ENCODE measurements at places on chromosomes 11 and 22.
A peak's percentile ranks its signal among the peaks of the same experiment; 100 is the strongest.

DNA sequence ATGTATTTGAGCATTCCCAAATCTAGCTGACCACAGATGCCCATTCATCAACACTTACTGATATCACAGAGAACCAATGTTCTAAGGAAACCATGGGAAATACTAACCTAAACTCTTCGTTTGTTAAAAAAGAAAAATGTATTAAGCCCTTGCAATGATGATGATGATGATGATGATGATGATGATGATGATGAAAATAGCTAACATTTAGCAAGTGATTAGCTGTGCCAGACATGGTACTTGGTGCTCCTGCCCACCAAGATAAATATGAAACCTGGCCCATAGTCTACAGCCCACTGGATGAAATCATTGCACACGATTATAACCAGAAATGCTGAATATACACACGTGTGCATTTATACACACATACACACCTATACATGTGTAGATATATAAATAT lies 37.5 kb downstream of the SMCO4 start:
- DNase-seq, result no peak

DNA sequence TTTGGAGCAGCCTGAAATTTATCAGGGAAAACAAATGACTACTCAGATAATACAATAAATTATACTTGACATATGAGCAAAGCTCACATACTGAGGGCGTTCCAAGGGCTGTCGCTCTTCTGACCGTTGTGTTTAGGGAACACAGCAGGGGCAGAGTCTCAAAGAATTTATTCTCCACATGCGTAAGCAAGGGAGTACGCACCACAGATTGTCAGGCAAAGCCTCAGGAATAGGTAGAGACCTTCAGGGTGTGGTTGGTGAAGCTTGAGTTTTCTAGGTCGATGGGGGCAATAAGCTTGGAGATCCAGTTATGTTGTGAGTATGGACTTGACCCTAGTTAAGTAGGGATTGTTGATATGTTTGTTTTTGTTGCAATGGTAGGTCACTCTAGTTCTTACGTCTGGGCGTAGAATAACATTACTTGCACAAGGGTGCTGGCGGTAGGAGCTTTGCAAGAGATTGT lies 830 bp downstream of the ACAT1 start:
- no peak for DNase-seq

DNA sequence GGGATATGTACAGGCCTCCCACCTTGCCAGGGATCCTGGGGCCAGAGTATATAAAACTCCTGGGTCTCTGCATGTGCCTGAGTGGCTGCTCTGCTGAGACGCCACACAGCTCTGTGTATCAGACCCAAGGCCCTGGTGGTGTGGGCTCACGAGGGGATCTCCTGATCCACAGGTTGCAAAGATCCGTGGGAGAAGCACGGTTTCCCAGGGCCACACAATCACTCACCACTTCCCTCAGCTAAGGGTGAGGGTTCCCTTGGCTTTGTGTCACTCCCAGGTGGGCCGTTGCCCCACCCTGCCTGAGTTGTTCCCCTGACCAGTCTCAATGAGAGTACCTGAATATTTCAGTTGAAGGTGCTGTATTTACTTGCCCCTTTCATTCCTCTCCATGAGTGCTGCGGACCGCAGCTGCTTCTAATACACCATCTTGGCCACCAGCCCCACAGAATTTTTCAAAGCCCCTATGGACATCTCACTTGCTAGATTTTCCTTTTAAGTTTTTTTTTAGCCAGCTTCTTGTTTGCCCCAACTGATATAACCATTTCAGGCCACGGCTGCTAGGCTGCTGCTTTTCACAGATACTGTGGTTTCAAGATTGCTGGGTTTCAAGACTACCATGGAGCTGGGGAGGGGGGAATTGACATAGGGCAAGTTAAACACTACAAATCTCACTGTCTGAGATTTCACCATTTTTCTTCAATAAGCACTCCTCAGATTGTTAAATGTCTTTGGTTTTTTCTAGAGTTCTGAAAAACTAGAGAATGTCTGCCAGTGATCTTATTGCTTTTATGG lies 13.7 kb upstream of the DEPDC7 start:
- no peak for DNase-seq

DNA sequence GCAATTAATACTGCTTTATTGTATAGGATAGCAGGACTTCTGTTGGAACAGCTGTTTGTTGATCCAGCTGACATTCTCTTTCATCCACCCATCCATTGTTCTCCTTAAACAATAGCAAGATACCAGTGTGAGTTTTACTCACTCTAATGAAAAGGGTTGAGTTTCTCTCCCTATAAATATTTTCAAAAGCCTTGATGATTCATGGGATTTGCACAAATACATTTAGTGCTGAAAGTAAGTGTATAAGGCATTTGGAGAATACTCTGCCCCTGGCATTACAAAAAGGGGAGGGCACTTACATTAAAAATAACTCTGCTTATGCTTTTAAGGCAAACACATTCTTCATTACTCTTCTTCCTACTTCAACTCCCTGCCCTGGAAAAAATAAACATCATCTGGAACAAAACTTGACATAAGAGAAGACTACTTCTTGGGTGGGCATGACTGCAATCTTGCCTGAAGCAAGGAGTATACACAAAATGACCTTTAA lies 634.9 kb downstream of the METTL15 start:
- no peak for DNase-seq

GRCh38 chr22:48629631-48630432 lies 1197.8 kb downstream of the BRD1 start:
- peak; percentile 45 for DNase-seq

GRCh38 chr22:50626850-50627641 lies 906 bp downstream of the ARSA start:
- DNase-seq, result no peak

DNA sequence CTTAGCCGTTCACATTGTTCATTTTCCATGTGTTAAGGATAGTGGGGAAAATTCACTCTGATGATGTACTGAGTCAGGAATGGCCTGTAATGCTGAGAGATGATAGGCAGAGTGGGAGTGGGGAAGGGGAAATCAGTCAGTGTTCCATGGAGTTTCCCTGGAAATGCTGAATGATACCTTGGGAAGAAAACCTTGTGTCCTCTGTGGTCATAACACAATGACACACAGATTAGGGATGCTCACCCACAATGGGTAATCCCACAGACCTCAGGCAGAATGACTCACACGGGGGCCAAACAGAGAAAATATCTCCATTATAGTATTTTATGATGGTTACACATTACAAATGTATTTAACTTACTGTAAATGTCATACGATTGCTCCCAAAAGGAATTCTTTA lies 118.0 kb downstream of the SNX19 start:
- DNase-seq, result no peak

DNA sequence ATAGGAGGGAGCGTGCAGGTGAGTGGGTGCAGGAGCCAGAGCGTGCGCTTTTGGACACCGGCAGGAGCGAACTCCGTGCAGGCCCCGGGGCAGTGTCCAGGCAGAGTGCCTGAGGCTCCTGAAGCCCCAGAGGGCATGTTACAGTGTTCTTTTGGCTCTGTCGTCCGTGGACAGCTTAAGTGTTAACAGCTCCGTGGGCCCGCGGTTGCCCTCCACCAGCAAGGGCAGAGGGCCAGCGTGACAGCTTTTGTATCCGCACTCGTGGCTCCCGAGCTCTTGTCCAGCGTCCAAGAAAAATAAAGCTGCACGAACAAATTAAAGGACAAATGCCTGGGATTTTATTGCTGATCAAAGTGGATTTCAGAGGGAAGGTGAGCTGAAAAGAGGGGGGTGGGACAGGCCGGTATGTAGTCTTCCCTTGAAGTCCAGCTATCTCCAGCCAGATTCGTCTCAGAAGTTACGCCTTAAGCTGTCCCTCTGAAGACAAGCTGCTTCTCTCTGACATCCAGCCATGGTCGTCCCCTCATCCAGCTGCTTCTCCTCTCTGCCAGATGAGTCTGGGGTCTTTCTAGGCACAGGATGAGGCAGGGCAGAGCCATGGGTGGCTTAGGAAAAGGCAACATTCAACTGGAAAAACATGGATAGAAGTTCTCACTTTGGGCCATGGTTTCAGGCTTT lies 968 bp upstream of the TMEM109 start:
- DNase-seq, result no peak

- DNase-seq, result no peak
Measured at GRCh38 chr22:35451592-35451991, 51.7 kb downstream of the MCM5 start.

GRCh38 chr11:9507277-9507580 lies 46.4 kb downstream of the ZNF143 start:
- no peak for DNase-seq

DNA sequence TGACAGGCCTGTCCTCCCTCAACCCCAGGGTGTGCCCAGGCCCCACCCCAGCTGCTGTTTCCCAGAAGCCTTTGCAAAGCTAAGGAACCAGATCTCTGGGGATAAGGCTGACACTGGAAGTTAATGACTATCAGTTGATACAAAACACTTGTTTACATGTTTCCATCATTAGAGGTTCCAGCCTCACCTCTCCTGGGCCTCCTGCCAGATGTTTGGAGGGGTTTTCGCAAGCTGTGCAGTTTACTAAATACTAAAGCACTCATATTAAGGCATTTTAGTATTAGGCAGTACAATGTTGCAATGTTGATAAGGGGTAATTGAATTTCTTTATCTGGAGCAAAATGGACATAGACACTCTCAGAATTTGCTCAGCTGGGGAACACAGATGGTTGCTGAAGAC lies 218.7 kb downstream of the INSC start:
- DNase-seq, result no peak

- DNase-seq, result no peak
Measured at GRCh38 chr22:50248196-50249081, 2.6 kb downstream of the HDAC10 start.

GRCh38 chr11:76721755-76722677 lies 51.5 kb upstream of the LRRC32 start:
- peak; percentile 43 for DNase-seq

DNA sequence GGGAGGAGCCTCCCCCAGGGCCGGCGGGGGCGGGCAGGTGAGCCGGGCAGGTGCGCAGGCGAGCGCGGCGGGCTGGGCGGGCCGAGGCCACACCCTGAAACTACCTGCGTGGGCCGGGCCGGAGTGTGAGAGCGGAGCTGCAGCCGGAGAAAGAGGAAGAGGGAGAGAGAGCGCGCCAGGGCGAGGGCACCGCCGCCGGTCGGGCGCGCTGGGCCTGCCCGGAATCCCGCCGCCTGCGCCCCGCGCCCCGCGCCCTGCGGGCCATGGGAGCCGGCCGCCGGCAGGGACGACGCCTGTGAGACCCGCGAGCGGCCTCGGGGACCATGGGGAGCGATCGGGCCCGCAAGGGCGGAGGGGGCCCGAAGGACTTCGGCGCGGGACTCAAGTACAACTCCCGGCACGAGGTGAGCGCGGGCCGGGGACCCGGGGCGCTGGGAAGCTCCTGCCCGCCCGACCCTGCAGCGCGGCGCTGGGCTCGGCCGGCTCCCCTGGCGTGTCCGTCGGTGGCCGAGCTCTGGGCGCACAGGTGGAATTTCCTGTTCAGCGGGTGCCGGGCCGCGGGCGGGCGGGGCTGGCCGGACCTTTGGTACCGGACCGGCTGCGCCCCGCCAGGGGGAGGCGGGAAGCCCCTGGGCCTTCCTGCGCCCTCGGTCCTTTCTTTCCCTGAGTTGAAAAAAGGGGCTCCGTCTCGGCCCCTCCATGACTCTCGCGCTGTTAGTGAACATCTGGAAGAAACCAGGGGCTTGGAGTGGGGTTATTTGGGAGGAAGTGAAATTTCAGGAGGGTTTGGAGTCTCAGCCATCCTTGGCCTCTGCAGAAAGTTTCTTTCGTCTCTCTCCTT lies at the start of gene ST14:
Gene ST14 (plus strand): TSS at position 126 of the 841 bp plus-strand sequence. CDS start 198 bp downstream, at position 324.
- DNase-seq, result no peak

All from anterior cingulate cortex (tissue), 58 donors.